ENCODE measurements at places on chromosomes 5 and 9.

- H3K27ac ChIP-seq, result no peak within 1 kb of the TSS
- peak; percentile 20 for DNase-seq
- H3K36me3 ChIP-seq, result no peaks in the 10 kb centered on the region
- H3K27me3 ChIP-seq, result peaks cover 50% of the 10 kb centered on the region
- H3K4me1 ChIP-seq, result peaks cover 22% of the 10 kb centered on the region
- peak within 1 kb of the TSS; percentile 41 for H3K4me3 ChIP-seq
Measured at GRCh38 chr5:180649297-180650039, at the start of gene FLT4. Gene FLT4 (minus strand): TSS chr5:180649600. CDS start chr5:180649545, 55 bp downstream.

GRCh38 chr9:37554318-37554717, 21.9 kb downstream of the FBXO10 start:
- H3K36me3 ChIP-seq, result no peaks in the 10 kb centered on the region
- DNase-seq, result no peak
- no peaks in the 10 kb centered on the region for H3K4me1 ChIP-seq
- no peak overlapping the region for H3K27ac ChIP-seq
- H3K4me3 ChIP-seq, result no peak overlapping the region

GRCh38 chr9:128246471-128246870, 29.3 kb downstream of the GOLGA2 start:
- H3K27me3 ChIP-seq, result no peaks in the 10 kb centered on the region
- H3K36me3 ChIP-seq, result no peaks in the 10 kb centered on the region
- no peak overlapping the region for H3K4me3 ChIP-seq
- H3K4me1 ChIP-seq, result no peaks in the 10 kb centered on the region

DNA sequence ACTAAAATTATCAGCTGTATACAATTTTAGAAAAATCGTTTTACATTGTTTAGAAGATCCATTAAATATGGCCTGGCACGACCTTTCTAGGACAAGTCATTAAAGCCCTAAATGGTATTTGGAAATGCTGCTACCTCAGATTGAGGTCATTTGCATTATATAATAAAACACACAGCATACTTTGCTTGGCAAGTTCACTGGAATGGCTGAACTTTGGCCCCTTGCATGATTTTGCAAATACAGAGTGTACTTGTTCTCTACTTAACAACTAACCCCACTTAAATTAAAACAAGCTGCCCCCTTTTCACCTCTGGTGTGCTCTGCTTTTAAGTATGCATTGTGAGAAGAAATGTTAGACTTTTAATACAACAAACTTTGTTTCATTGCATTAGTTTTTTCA, 860.1 kb downstream of the PTPRD start:
- H3K36me3 ChIP-seq, result no peaks in the 10 kb centered on the region
- no peaks in the 10 kb centered on the region for H3K27me3 ChIP-seq
- H3K4me1 ChIP-seq, result no peaks in the 10 kb centered on the region
- no peak for DNase-seq

DNA sequence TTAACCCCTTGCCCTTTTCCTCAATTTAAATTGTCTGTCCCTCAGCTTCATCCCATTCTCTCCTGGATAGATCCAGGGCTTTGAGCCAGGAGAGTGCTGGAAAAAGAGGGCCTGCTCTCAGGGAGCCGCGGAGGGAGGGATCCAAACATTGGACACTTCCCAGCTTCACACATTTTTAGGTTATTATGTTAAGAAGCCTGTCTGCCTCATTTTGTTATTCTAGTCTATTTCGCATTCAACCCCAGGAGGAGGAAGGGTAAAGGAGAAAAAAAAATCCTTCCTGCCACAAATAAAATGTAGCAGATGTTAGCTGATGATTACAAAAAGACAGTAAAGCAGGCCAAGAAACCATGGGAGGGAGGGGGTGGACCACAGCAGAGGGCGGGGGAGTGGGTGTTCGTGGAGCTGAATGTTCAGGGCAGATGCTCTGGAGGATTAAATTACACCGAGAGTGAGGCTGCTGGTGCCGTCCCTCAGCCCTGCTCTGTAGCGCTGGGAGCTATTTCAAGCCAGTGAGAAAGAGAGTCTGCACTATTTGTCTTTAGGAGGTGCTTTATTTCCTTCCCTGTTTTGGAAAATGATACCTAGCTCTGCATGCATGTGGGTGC, 60.6 kb upstream of the ZFR start:
- H3K4me3 ChIP-seq, result no peak overlapping the region
- H3K36me3 ChIP-seq, result no peaks in the 10 kb centered on the region
- H3K4me1 ChIP-seq, result no peaks in the 10 kb centered on the region
- DNase-seq, result peak; percentile 19
- no peak overlapping the region for H3K27ac ChIP-seq

- peaks cover 10% of the 10 kb centered on the region for H3K27me3 ChIP-seq
- H3K36me3 ChIP-seq, result no peaks in the 10 kb centered on the region
- no peak within 1 kb of the TSS for H3K4me3 ChIP-seq
- no peak for DNase-seq
- no peaks in the 10 kb centered on the region for H3K4me1 ChIP-seq
- no peak within 1 kb of the TSS for H3K27ac ChIP-seq
Measured at GRCh38 chr5:160369990-160370712, at the start of gene C1QTNF2. Gene C1QTNF2 (minus strand): TSS chr5:160370626. CDS start chr5:160355011, 15,615 bp downstream.

DNA sequence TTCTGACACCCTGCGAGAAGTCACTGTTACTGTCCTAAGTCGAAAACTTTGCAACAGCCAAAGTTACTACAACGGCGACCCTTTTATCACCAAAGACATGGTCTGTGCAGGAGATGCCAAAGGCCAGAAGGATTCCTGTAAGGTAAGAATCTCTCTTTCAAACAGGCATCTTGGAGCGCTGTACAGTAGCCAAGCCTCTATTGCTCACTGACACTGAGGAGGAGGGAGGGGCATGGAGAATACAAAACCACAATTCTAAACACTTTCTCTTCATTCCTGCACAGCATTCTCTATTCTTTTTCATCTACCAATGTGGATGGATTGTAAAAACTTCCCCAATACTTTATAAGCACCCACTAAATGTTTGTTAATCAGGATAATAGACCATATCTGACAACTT, 7.4 kb downstream of the GZMK start:
- DNase-seq, result no peak
- H3K36me3 ChIP-seq, result no peaks in the 10 kb centered on the region
- no peaks in the 10 kb centered on the region for H3K27me3 ChIP-seq
- H3K27ac ChIP-seq, result no peak overlapping the region

- H3K36me3 ChIP-seq, result no peaks in the 10 kb centered on the region
- no peaks in the 10 kb centered on the region for H3K27me3 ChIP-seq
- H3K27ac ChIP-seq, result no peak overlapping the region
- no peak for DNase-seq
- H3K4me1 ChIP-seq, result no peaks in the 10 kb centered on the region
Measured at GRCh38 chr5:105963696-105964255, 1707.0 kb downstream of the EFNA5 start.

DNA sequence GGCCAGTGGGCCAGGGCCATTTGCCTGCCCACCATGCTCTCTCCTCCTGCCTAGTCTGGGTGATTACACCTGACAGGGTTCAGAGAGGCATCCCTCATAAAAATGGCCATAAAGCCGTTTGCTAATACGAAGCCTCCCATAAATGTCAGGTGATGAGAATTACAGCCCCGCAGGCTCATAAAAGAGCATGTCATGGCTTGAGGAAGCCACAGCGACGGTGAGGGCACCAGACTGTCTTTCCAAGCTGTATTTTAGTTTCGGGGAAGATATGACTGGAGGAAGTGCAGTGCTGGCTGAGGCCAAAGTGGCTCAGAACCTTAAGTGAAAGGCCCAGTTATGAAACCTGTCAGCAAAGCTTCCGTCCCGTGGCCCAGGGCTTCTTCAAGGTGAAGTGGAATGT, 18.5 kb upstream of the TCERG1 start:
- H3K36me3 ChIP-seq, result no peaks in the 10 kb centered on the region
- peaks cover 6% of the 10 kb centered on the region for H3K4me1 ChIP-seq
- peaks cover 5% of the 10 kb centered on the region for H3K27me3 ChIP-seq
- H3K27ac ChIP-seq, result no peak overlapping the region
- no peak for DNase-seq

GRCh38 chr5:164577742-164578141, 1072.3 kb downstream of the MAT2B start:
- H3K4me1 ChIP-seq, result no peaks in the 10 kb centered on the region
- no peak overlapping the region for H3K27ac ChIP-seq
- no peak overlapping the region for H3K4me3 ChIP-seq

DNA sequence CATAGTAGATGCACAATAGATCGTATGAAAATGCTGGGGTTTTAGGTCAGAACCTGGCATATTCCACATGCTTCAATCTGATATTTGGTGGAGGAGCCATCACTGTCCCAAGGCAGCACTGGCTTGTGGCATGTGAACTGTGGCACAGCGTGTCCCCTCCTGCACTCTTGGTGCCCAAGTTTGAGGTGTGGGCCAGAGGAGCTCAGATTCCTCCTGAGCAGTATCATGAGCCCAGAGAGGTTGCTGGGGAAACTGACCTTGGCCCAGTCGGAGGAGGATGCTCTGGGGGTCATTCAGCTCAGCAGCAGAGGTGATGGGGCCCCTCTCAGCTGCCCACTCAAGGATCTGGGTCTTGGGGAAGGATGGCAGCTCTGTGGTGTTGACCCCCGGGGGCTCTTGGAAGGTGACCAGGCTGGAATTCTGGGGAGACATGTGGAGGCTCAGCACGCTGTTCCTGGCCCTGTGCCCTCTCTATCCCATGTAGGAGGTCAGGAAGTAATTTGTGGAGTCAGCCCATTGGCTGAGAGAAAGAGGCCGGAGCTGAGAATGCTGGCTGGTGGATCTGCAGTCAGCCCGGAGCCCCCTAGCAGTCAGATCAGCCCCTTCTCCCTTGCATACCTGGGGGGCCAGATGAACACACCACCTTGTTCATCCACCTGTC, 23.7 kb downstream of the FPGS start:
- no peak overlapping the region for H3K27ac ChIP-seq
- H3K4me3 ChIP-seq, result no peak overlapping the region
- H3K36me3 ChIP-seq, result no peaks in the 10 kb centered on the region
- no peaks in the 10 kb centered on the region for H3K27me3 ChIP-seq
- no peaks in the 10 kb centered on the region for H3K4me1 ChIP-seq
- DNase-seq, result no peak

DNA sequence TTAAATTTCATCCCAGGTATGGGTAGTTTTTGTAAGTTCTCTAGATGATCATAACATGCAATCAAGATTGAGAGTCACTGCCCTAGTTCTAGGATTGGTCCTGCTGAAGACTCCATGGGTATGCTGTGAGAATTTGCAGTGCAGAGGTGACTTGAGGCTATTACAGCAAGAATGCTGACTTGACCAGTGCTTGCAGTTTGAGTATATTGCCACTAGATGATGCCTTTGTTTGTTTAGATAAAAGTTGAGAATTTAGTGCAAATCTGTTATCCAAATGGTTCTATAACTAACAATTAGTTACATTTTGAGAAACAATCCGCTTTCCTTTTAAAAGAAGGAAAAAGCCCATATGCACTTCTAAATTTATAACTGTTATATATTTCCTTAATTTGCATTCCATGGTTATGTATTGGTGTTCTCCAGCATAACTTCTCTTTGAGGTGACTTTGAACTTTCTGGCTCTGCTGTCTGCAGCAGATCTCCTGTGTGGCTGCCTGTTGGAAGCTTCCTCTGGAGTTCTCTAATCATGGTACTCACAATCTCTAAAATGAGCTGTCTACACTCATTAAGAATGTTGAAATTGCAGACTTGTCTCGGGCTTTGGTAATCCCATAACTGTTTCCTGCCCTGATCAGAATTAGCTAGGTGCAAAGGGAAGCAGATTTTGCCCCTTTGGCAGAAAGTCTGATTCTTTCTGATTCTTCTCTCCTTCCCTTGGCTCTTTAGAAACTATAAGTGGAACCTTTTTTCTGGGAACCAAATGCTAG, 24.9 kb downstream of the MELK start:
- DNase-seq, result no peak
- no peak overlapping the region for H3K27ac ChIP-seq
- H3K36me3 ChIP-seq, result peaks cover 88% of the 10 kb centered on the region

GRCh38 chr5:39024884-39025283, 49.3 kb downstream of the RICTOR start:
- H3K36me3 ChIP-seq, result peaks cover 45% of the 10 kb centered on the region
- no peak overlapping the region for H3K4me3 ChIP-seq
- H3K27ac ChIP-seq, result no peak overlapping the region
- no peaks in the 10 kb centered on the region for H3K27me3 ChIP-seq
- H3K4me1 ChIP-seq, result no peaks in the 10 kb centered on the region
- no peak for DNase-seq

GRCh38 chr9:127562841-127563401, 49.2 kb upstream of the STXBP1 start:
- no peaks in the 10 kb centered on the region for H3K36me3 ChIP-seq
- H3K4me3 ChIP-seq, result no peak overlapping the region
- no peak overlapping the region for H3K27ac ChIP-seq
- no peak for DNase-seq
- H3K27me3 ChIP-seq, result no peaks in the 10 kb centered on the region

DNA sequence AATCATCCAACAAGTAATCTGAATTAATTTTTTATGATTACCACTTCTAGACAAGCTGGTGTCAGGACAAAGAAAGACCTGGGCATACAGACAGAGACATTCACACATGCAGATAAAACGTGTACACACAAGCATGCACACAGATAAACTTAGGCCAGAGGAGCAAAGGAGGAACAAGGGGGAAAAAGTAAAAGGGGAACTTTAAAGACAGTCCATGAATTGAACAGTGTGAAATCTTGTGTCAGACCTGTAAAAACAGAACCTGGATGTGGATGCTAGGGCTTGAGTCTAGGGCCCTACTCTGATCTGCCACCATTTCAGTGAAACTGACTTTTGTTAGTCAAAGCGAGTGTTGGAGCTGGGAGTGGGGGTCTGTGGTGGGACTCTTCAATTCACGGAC, 11.2 kb upstream of the ZSWIM6 start:
- no peaks in the 10 kb centered on the region for H3K4me1 ChIP-seq
- H3K4me3 ChIP-seq, result no peak overlapping the region
- no peak for DNase-seq
- peaks cover 5% of the 10 kb centered on the region for H3K27me3 ChIP-seq
- no peaks in the 10 kb centered on the region for H3K36me3 ChIP-seq
- H3K27ac ChIP-seq, result no peak overlapping the region

- H3K27ac ChIP-seq, result no peak overlapping the region
- H3K4me3 ChIP-seq, result no peak overlapping the region
- DNase-seq, result no peak
- H3K4me1 ChIP-seq, result no peaks in the 10 kb centered on the region
Measured at GRCh38 chr9:106717686-106718085, 145.3 kb upstream of the ZNF462 start.

- H3K27ac ChIP-seq, result no peak overlapping the region
- peaks cover 4% of the 10 kb centered on the region for H3K27me3 ChIP-seq
- H3K36me3 ChIP-seq, result no peaks in the 10 kb centered on the region
- DNase-seq, result no peak
- H3K4me3 ChIP-seq, result no peak overlapping the region
Measured at GRCh38 chr5:181166812-181167733, 19.7 kb downstream of the OR2V2 start.

- H3K27ac ChIP-seq, result no peak overlapping the region
- H3K36me3 ChIP-seq, result peaks cover 28% of the 10 kb centered on the region
- no peak overlapping the region for H3K4me3 ChIP-seq
Measured at GRCh38 chr5:62606878-62607277, 28.3 kb downstream of the LRRC70 start.

Data from DND-41 (cell line).